ENCODE measurements at places on chromosomes 5 and 9.

DNA sequence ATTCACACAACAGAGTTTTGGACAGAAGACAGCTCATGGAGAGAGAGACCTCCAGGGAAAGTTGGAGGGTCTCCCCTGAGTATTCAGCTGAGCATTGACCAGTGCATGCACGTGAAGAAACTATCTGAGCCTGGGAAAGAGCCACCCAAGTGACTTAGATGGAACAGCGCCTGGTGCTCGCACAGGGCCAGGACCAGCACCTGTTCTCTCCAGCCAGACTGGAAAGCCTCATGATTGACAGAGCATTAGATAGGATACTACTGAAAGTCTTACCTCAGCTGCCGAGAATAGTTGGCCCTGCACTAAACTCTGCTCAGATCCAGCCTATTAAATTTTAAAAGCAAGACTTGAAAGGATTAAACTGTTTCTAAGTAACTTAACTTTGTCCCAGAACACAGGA is 28.3 kb upstream of the NEURL1B start:
- H3K27ac ChIP-seq: no peak overlapping the region
- no peaks in the 10 kb centered on the region for H3K36me3 ChIP-seq
- DNase-seq: no peak
- no peaks in the 10 kb centered on the region for H3K27me3 ChIP-seq
- H3K4me1 ChIP-seq: peaks cover 8% of the 10 kb centered on the region

- H3K4me1 ChIP-seq: peaks cover 13% of the 10 kb centered on the region
- no peaks in the 10 kb centered on the region for H3K36me3 ChIP-seq
- no peak overlapping the region for H3K4me3 ChIP-seq
- H3K27ac ChIP-seq: no peak overlapping the region
Measured at GRCh38 chr5:115418788-115419187, 122.3 kb upstream of the CCDC112 start.

GRCh38 chr5:3032513-3032912 is 281.0 kb upstream of the IRX2 start:
- no peak overlapping the region for H3K27ac ChIP-seq
- no peaks in the 10 kb centered on the region for H3K27me3 ChIP-seq
- no peak for DNase-seq
- H3K36me3 ChIP-seq: no peaks in the 10 kb centered on the region

DNA sequence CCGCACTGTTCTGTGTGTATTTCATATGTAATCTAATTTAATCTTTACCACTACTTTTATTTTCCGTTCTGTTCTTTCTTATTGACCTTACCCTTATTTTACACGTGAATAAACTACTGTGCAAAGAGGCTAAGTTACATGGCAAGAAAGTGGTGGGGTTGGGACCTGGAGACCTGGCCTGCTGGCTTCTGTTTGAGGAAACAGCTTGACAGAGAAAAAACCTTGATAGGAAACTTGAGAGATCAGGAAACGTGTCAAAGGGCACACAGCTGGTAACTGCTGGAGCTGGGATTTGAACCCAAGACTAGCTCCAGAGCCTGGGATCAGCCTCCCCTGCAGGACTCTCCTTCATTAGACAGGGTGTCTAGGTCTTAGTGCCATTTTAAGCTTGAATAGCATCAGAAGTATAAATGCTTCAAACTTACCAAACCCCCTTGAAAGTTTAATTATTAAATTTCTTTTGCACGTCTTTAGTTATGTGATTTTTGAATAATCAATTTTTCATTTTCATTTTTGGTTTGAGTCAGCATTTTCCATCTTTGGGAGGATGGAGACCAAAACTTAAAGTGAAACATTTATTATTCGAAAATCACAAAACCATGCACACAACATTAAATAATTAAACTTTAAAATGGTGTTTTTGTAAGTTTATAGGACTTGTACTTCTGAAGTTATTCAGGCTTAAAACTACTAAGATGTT is 129.5 kb downstream of the RGS3 start:
- H3K4me1 ChIP-seq: peaks cover 9% of the 10 kb centered on the region
- peak overlapping the region; percentile 51 for H3K27ac ChIP-seq
- no peak overlapping the region for H3K4me3 ChIP-seq
- no peak for DNase-seq

GRCh38 chr9:89536145-89536574 is 38.2 kb upstream of the SEMA4D start:
- H3K27me3 ChIP-seq: no peaks in the 10 kb centered on the region
- no peaks in the 10 kb centered on the region for H3K36me3 ChIP-seq

GRCh38 chr5:169974121-169974770 is 6.0 kb downstream of the INSYN2B start:
- peaks cover 12% of the 10 kb centered on the region for H3K27me3 ChIP-seq
- H3K4me3 ChIP-seq: no peak overlapping the region
- H3K27ac ChIP-seq: no peak overlapping the region
- no peaks in the 10 kb centered on the region for H3K36me3 ChIP-seq
- H3K4me1 ChIP-seq: no peaks in the 10 kb centered on the region

GRCh38 chr5:13625616-13626198 is 318.8 kb downstream of the DNAH5 start:
- H3K27ac ChIP-seq: no peak overlapping the region
- DNase-seq: no peak
- no peaks in the 10 kb centered on the region for H3K36me3 ChIP-seq

DNA sequence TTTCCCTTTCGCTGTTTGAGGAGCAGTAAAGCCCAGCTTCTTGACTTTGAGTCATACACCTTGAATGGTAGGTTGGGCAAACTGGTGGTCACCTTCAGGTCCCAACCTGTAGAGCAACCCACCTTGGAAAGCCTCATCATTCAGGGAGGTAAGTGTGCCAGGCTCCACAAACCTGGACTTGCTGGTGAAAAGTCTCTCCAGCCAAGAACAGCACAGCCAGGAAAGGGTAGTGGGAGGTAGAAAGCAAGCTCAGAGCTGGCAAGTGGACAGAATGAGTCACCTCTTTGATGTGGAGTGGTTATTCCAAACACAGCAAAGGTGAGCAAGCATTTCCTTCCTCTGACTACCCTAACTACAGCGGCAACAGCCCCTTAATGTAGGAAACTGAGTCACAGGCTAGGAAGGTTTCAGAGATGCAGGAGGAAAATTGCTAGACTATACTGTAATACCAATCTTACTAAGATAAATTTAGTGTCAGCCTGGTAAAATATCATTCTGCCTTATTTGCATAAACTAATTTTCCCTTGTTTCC is 117.5 kb upstream of the MTAP start:
- H3K36me3 ChIP-seq: no peaks in the 10 kb centered on the region
- H3K27me3 ChIP-seq: no peaks in the 10 kb centered on the region
- no peak for DNase-seq
- H3K4me3 ChIP-seq: no peak overlapping the region
- no peak overlapping the region for H3K27ac ChIP-seq
- H3K4me1 ChIP-seq: no peaks in the 10 kb centered on the region

DNA sequence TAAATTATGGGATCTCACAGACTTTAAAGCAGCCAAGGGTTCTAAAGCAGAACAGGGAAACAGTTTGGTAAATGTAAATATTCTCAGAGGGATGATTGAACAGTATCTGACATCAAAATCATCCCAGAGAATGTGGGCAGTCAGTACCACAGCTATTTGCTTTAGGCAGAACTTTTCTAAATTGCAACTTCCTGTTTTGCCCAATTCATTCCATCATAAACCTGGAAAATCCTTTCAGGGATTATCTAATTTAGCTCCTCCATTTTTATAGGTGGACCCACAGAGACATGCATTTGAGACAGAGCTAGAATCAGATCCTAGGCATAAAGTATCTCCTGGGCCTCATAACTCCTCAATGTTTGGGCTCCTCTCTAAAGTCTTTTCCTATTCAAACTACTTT is 12.4 kb downstream of the NR6A1 start:
- H3K4me1 ChIP-seq: peaks cover 2% of the 10 kb centered on the region
- H3K4me3 ChIP-seq: no peak overlapping the region
- no peaks in the 10 kb centered on the region for H3K27me3 ChIP-seq
- H3K27ac ChIP-seq: no peak overlapping the region

DNA sequence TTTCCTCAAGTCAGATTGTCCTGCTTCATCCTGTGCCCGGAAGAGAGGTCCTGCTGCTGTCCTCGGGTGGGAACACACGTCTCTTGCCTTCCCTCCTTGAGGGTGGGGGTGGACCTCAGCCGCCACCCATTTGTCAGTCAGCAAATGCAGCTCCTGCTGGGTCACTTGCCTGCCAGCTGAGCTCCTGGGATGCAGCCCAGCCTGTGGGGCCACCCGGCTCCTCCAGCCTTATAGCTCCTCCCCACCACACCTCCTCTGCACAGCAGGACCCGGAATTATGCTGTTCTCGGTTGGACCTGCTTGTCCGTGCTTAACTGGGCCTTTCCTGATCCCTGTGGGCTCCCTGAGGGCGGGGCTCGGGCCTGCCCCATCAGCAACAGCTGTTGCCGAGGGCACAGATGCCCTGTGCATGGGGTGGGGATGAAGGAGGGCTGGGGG is 52.7 kb downstream of the RXRA start:
- H3K36me3 ChIP-seq: peaks cover 20% of the 10 kb centered on the region
- peaks cover 92% of the 10 kb centered on the region for H3K4me1 ChIP-seq
- DNase-seq: no peak
- H3K27ac ChIP-seq: peak overlapping the region; percentile 21

DNA sequence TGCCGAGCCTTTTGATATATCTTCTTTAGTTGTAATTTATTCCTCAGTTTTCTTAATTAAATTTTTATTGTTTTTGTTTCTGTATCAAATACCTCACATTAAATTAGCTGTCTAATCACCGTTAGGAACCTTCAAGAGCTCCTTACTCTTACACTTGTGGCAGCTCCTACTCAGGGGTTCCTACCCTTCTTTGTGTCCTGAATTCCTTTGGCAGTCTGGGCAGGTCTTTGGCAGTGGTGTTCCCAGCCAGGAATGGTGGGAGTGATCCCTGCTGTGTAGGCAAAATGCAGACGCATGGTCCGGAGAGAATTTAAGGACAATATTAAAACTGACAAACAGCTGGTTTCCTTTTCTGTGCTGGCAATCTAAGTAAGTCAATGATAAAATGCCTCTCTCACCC is 41.8 kb downstream of the MAST4 start:
- no peak overlapping the region for H3K4me3 ChIP-seq
- no peaks in the 10 kb centered on the region for H3K36me3 ChIP-seq
- no peaks in the 10 kb centered on the region for H3K4me1 ChIP-seq
- no peak overlapping the region for H3K27ac ChIP-seq
- no peaks in the 10 kb centered on the region for H3K27me3 ChIP-seq
- DNase-seq: no peak

DNA sequence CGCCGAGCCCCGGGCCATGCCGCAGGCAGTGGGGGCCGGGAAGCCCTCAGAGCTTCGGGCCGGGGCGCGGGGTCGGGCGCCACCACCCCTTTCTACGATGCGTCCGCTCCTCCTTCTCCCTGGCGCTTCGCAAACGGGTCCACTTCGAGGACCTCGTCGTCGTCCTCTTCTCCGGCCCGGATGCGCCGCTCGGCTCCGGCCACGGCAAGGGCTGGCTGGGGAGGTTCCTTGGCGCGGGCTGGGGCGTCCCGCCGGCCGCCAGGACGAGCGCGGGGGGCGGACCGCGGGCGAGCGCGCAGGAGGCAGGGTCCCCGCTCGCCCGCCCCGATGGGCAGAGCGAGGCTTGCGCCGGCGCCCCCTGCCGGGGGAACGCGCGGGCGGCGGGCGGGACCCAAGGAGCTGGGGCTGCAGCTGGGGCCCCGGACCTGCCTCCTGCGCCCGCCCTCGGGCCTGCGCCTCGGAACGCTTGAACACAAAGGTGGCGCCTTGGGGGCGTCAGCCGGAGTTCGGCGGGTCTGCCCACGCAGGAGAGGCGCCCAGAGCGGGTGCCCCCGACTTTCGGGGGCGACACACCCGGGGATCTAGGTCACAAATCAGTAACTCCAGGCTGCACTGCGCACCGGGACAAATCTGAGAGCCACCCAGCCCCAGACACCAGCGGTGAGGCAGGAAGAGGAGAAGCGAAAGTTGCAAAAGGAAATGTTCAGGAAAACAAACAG is at the start of gene ROR2:
ROR2 (minus strand) TSS at position 283 of the 719 bp plus-strand sequence.
- H3K4me3 ChIP-seq: peak within 1 kb of the TSS; percentile 67
- DNase-seq: peak; percentile 70
- peaks cover 6% of the 10 kb centered on the region for H3K4me1 ChIP-seq
- peaks cover 35% of the 10 kb centered on the region for H3K27me3 ChIP-seq
- H3K27ac ChIP-seq: peak within 1 kb of the TSS; percentile 70
- H3K36me3 ChIP-seq: no peaks in the 10 kb centered on the region

DNA sequence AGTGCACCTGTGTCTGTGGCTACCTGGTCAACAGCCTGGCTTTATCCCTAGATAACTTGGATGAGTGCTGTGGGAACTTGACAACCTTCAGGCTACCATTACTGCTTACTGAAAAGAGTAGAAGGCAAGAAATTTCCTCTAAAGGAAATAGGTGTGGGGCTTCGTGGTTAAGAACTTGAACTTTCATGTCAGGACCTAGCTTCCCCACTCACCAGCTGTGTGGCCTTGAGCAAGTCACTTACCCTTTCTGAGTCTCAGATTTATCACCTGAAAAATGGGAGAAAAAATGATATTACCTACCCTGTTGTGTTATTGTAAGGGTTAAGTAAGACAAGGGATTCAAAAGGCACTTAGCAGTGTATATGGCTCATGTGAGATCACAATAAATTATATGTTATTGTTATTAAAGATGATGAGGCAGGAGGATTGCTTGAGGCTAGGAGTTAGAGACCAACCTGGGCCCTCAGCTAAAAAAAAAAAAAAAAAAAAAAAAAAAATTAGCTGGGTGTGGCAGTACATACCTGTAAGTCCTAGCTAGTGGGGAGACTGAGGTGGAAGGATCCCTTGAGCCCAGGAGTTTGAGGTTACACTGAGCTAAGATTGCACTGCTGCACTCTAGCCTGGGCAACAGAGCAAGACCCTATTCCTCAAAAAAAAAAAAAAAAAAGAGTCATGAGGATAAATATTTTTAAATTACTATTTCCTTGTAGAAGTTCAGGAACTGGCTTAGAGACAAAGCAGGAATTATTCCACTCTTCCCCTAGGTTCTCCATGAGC is 97.0 kb upstream of the SPRY4 start:
- H3K36me3 ChIP-seq: no peaks in the 10 kb centered on the region
- H3K4me1 ChIP-seq: peaks cover 17% of the 10 kb centered on the region
- H3K4me3 ChIP-seq: no peak overlapping the region
- DNase-seq: no peak
- no peaks in the 10 kb centered on the region for H3K27me3 ChIP-seq

- no peaks in the 10 kb centered on the region for H3K27me3 ChIP-seq
- no peak overlapping the region for H3K27ac ChIP-seq
- H3K4me1 ChIP-seq: no peaks in the 10 kb centered on the region
Measured at GRCh38 chr9:13109781-13110180, 169.7 kb downstream of the MPDZ start.

DNA sequence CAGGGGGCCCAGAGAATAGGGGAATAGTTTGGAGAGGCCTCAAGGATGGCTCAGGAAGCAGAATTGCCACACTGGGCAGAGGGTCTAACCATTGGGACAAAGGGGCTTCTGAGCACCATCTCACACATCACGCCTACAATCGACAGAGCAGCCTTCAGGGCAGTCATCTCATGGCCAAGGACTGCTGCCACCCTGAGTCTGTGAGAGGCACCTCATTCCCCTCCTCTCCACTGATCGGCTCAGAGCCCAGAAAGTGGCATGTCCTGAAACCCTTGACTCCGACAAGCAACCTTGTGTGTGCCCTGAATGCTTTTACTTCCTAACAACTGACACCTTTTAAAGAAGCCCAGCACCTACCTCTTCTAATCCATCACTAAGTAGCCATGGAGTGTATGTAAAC is 128.9 kb upstream of the PTPN3 start:
- H3K36me3 ChIP-seq: no peaks in the 10 kb centered on the region
- no peaks in the 10 kb centered on the region for H3K4me1 ChIP-seq
- no peak overlapping the region for H3K4me3 ChIP-seq
- H3K27me3 ChIP-seq: no peaks in the 10 kb centered on the region
- DNase-seq: no peak
- no peak overlapping the region for H3K27ac ChIP-seq
